CD4-positive, alpha-beta T cell treated with Interleukin-1 beta for 1 hour (primary cell): ENCODE measurements at places on chromosomes 1 and 21.

GRCh38 chr1:9606948-9607347, 18.2 kb downstream of the TMEM201 start:
- no peak for DNase-seq

DNA sequence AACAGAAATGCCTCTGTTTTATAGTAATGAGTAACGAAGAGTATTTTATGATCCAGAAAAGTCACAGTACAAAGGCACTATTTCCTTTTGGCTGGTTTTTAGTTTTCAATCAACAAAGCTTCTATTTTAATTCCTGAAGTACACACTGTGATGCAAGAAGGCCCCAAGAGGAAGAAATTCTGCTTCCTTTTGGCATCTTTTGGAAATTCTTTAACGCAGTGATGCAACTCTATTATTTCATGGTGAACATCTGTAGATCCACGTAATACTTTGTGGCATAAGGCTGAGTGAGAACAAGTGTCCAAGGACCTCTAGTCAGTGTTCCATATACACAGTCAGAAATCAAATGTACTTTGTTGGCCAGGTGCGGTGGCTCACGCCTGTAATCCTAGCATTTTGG, 137.5 kb downstream of the TGFB2 start:
- DNase-seq = no peak

- DNase-seq = no peak
Measured at GRCh38 chr1:196678510-196678884, 26.7 kb downstream of the CFH start.

- peak; percentile 69 for DNase-seq
Measured at GRCh38 chr1:159015440-159015909, 5.8 kb downstream of the IFI16 start.

- DNase-seq = no peak
Measured at GRCh38 chr1:220527908-220528678, at the start of gene MARK1. Gene MARK1, plus strand, starts transcription at chr1:220528136. Its CDS starts 687 bp downstream, at chr1:220528823.

GRCh38 chr1:58755468-58755872, 28.4 kb downstream of the JUN start:
- peak; percentile 38 for DNase-seq

- no peak for DNase-seq
Measured at GRCh38 chr1:201015551-201016091, 7.9 kb downstream of the KIF21B start.

DNA sequence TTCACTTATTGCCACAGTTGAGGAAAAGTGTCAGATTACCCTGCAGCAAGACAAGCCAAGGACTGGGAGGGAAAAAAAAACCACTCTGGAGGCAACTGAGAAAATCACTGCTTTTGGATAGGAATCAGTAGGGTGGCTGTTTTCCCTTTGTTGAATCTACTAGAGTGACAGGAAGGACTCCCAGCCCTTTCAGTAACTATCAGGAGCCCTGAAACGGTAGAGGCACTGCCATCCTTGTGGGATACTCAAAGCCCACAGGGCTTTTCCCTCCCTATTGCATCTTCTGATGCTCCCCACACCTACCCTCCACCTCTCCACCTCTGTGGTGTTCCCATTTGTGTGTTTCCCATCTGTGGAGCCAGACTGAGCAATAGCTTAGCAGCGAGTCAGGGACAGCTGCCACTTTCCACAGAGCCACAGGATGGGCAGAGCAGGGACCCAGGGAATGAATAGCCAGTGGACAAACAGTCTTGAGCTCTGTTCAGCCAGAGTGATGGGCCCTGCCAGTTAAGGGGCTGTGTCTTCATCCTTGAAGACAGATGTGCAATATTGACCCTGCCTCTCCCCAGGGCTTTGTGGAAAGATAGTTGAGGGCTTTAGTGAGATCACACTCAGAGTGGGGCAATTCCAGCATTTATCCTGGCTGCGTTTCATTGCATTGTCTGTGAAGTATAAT, 13.9 kb downstream of the UBIAD1 start:
- DNase-seq = no peak

DNA sequence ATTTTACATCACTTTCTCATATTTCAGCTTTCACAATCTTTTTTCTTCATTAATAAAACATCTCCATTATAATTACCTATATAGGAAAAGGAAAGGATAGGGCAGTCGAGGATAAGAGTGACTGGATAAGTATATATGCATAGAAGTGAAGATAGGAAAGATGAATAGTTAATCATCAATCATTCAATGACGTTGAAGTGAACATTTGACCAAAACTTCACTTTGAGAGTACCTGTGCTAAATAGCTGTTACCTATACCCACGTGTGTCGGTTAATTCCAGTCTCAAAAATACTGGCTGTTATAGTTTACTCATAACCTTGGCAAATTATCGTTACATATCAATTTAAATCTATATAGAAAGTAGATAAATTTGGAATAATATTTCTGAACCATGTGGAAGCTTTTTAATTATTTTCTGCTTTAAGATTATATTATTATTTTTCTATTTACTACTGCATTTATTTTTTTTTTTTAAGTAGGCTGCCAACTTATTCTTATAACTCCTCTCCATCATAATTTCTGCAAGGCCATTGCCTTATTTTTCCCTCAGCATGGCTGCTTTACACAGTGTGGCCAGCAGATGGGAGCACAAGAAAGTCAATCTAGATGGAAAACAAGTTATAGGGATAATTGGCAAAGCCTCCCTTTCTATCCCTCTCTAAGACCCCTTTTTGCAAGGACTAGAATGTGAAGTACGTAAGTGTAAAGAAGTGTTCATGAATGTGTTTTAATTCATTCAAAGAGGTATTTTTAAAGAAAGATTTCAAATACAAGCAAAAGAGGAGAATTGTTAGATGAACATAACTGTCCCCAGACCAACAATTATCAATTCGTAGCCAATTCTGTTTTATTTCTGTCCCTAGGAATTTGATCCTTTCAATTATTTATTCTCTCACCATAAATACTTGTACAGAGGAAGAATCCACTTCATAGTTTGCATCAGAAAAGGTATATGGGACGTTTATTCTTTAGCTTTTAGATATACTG, 290.4 kb downstream of the KCNT2 start:
- no peak for DNase-seq

DNA sequence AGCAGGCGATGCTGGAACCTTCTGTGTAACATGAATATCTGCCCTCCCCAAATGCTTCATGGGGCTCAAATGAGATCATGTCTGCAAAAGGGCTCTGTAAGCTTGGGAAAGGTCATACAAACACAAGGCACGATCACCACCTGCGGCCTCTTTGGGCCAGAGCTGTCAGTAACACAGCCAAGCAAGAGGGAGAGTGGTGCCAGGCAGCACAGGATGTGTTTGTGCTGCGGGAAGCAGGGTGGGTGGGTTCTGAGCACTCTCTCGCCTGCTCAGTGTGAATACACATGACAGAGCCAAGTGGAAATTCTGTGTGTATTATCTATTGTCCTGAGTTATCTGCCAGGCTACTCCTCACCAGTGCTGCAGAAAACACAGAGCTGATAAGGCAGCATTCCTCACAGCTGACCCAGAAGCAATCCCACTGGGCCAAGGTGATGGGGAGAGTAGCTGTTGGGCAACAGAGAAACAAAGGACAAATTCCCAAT, 101.2 kb downstream of the LAMC2 start:
- DNase-seq = no peak

DNA sequence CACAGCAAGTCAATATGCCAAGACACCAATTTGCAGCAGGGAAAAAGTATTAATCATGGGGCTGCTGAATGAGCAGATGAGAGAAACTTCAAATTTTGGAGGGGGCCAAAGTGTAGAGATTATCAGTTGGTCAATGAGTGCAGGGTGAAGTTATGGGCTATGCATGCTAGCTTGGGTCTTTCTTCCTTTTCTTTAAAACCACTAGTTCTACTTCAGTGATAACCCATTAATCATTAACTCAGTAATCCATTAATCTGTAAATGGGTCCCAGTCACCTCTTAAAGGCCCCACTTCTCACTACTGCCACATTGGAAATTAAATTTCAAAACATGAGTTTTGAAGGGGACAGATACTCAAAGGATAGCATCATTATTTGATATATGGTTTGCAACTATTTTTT, 688.6 kb upstream of the ADGRL4 start:
- no peak for DNase-seq

DNA sequence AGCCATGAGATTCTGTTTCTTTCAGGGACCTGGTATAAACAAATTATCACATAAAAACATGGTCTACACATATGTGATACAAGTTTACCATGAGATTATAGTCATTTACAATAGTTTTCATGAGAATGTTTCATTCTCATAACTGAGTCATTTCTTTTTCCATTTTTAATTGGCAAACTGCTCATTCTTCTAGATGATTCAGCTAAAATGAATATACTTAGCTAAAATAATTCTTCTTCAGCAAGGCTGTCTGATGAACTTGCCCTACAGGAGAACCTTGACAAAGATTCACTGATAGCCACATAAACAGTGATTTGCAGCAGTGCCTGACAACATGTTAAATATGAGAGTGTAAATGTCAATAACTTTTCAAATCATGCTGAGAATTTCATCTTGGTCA, 253.2 kb downstream of the FMN2 start:
- DNase-seq = no peak

- DNase-seq = no peak
Measured at GRCh38 chr1:63343922-63344321, 21.6 kb downstream of the FOXD3 start.

DNA sequence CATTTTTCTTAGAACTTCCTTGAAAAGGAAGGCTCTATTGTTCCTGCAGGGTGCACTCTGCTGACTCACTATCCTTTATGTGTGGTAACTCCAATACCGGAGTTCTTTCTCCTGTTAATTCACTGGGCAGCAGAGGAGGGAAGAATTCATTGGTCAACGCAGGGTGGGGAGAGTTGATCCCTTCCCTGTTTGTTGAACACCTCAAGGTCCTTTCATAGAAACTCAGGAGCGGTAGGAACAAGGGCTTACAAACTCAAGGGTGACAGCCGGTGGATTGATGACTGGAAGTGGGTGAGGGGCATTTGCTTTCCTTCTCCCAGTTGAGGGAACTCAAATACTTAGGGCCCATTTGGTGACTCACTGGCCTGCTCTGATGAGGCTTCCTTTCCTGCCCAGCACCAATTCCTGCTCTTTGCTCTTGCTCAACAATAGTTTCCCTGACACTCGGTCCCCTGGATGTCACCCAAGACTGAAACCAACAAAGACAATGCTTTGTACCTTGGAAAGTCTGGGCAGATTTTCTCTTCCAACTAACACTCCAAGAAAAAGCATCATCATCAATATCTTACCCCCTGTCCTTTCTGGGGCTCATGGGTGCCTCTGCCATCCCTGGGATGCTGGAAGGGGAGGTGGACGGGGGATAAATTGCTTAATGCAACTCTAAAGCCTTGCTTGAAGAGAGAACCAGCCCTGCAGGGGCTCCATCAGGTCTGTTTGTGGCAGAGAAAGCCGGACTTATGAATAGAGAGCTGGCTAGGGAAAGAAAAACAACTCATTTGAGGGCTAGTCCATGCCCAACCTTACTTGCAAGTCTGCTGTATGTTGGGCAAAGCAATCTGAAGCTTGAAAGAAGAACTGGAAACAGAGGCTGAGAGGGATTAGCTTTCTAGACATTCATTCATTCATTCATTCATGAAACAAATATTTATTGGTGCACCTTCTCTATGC, 9.3 kb downstream of the SLC26A9 start:
- DNase-seq = peak; percentile 15

DNA sequence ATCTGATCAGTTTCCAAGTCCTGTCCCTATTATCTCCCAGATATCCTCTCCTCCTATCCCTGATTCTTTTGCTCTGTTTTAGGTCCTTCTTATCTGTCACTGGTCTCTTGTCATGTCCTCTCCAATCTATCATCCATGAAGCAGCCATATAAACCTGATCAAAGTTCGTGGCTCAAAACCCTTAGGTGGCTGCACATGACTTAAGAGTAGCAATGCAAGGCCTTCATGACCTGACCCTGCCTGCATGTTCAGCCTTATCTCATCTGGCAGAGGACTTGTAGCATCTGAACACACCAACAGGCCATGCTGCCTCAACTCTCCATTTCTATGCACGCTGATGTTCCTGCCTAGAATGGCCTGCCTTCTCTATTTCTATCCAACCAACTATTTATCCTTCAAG, 65.2 kb downstream of the NOS1AP start:
- DNase-seq = no peak

- no peak for DNase-seq
Measured at GRCh38 chr1:11707621-11708276, 16.2 kb downstream of the DRAXIN start.

DNA sequence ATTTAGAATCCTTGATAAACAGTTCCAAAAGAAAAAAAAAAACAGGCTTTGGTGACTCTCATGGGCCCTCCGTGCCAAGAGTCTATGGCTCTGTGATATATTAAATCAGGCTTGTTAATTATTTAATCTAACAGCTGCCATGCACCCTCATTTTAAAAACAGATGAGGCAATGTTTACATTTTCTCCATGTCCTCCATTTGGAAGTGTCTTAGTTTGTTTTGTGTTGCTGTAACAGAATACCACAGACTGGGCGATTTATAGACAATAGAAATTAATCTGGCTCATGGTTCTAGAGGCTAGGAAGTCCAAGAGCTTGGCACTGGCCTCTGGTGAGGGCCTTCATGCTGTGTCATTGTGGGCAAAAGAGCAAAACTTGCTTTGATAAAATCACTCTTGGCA, 58.0 kb downstream of the B3GALT5 start:
- DNase-seq = no peak

DNA sequence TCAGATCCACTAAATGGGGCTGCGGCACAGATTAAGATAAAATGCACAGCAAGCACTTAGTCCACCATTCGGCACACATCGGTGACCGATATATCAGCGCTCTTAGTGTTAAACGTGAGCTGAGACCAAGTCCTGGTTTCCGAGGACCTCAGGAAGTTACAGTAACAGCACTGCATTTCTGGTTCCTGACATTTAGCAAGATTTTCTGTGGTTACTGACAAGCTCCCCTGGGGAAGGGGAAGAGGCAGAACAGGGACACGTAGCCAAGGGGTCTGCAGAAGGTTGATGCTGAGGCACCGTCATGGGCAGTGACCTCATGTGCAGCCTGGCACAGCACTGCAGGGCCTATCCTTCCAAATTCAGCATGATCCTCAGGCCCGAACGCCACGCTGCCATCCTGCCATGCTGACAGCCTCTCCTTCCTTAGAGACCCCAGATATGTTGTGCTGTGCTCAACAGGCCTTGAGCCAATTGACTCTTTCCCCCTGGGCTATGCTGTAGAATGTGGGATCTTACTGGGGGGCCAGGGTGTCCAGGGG, 13.4 kb upstream of the PEF1 start:
- DNase-seq = no peak

- DNase-seq = no peak
Measured at GRCh38 chr1:42767510-42768000, 506 bp downstream of the C1orf50 start.

GRCh38 chr1:193402977-193403376, 216.6 kb upstream of the B3GALT2 start:
- no peak for DNase-seq

- DNase-seq = no peak
Measured at GRCh38 chr1:205532026-205532898, 27.8 kb downstream of the CDK18 start.
